Stimulated activated CD4-positive, alpha-beta T cell treated with anti-CD3 and anti-CD28 coated beads, TNF-alpha, amount 100 ng/mL, for 1 hour (primary cell): ENCODE measurements at places on chromosomes 5 and 9.
A peak's percentile ranks its signal among the peaks of the same experiment; 100 is the strongest.

DNA sequence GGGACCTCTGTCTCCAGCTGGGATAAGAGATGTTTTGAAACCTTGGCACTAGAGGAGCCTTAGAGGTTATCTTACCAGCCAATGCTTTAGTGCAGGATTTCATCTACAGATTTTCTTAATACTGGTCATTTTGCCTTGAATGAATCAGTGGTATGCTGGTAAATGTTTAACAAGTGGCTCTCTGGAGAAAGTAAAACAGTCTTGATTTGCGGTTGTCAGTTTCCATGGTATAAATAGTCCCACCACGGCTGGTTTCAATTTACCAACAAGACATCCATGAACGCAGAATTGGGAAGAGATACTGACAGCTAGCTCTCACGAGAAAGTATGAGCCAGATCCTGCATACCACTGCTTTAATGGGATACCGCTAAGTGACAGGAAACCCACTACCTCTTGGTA is 56.7 kb upstream of the CXCL14 start:
- no peak for DNase-seq

- no peak for DNase-seq
Measured at GRCh38 chr5:126921241-126922091, 108.9 kb downstream of the MARCHF3 start.

GRCh38 chr9:36858805-36859375 is 175.2 kb downstream of the PAX5 start:
- DNase-seq: no peak

- no peak for DNase-seq
Measured at GRCh38 chr5:55021821-55022220, 2.2 kb upstream of the GZMK start.

DNA sequence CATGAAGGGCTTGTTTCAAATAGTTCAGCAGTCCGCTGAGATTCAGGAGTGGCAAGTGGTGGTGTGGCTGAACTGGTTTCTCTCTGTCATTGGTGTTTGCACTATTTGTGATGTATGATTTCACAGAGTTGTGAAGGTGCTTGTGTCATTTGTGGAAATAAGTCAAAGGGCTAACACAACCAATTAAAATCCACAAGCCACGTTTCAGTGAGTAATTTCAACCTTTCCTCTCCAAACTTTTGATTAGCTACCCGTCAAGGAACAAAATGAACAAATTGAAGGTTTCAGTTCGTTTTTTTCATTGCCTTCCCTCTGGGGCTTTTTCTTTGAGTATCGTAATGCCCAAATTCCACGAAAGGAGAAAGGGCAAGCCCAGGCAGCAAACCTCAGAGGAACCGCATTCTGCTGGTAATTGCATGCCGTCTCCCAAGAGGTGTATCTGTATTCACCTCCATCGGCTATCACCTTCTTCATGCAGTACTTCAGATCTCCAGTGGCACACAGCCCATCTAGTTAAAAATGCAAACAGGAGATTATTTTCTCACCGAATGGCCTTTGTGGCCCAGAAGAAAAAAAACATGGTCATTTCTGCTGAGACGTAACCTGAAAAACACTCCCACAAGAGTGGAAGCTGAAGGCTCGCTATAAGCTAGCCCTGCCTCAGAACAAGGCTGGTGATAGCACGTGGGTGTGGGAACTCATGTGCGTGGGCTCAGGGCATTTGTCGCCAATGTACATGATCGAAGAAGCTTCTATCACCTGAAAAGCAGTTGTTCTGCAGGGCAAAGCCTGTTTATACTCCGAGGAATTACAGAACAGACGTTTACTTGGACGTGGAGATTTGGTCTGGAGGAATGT is 197.1 kb downstream of the NR3C1 start:
- no peak for DNase-seq

DNA sequence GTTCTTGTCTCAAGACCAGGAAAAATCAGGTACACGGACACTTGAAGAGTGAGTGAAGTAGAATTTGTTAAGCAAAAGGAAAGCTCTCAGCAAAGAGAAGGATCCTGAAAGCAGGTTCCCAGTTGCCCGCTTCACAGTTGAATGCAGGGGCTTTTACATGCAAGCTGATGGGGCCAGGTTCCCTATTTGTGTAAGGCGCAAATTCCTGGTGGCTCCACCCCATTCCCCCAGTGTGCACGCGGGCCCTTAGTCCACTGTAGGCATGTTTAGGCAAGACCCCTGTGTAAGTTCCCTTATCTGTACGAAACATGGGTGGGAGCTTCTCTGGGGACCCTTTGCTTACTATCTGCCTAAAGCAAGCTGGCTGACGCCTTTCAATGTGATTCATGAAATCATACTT is 2.7 kb upstream of the AGTPBP1 start:
- no peak for DNase-seq

DNA sequence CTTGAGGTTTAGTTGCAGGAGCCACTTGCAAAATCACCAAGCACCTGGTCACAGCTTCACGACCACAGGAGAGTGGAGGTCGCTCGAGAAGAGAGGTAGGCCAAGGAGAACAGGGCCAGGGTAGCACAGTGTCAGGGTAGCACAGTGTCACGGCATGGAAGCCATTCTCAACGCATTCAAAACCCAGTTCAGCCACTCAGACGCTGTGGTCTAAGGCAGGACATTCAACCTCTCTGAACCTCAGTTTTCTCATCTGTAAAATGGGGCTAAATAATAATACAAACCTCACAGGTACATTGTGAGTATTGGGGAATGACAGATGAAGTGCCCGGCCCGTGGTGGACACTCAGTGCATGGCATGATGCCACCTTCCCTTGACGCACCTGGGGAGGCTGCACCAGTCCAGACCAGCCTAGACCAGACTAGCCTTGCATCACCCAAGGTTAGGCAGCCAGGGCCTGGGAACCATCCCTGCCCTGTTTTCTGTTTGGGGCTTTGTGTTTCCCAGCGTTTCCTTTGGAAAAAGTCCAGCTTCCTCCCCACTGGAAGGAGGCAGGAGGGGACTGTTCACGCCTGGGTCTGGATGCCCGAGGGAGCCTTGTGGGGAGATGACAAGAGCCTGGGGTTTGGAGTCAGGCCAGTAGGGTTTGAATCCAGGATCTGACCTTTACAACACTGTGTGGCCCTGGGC is 7.8 kb upstream of the LMX1B start:
- DNase-seq: no peak

GRCh38 chr9:109346904-109347303 is 26.0 kb upstream of the EPB41L4B start:
- DNase-seq: no peak

DNA sequence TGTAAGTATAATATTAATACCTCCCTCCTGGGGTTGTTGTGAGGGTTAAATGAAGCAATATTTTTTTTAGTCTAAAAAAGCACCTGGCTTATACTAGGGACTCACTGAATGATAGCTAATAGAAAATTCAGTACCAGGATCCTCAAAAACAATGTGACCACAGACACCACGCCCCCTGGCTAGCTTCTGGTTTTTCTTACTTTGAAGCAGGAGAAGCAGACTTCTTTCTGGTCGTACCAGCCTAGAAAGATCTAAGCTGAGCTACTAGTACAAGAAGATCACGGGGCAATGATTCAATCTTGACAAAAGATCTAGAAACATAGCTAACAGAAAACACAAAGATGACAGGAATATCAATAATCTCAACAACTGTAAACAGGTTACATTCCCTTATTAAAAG is 218.5 kb upstream of the SLC30A5 start:
- no peak for DNase-seq

GRCh38 chr9:115050002-115050490 is 67.9 kb downstream of the TNC start:
- DNase-seq: no peak

GRCh38 chr9:134050726-134051125 is 17.1 kb downstream of the BRD3 start:
- DNase-seq: no peak

GRCh38 chr5:139482050-139482889 is at the start of gene STING1:
STING1 (minus strand) TSS chr5:139482758; CDS start chr5:139481704, 1,054 bp downstream.
- peak; percentile 27 for DNase-seq

GRCh38 chr9:102185962-102186361 is 447.5 kb upstream of the GRIN3A start:
- no peak for DNase-seq

- no peak for DNase-seq
Measured at GRCh38 chr9:114911167-114911821, 19.1 kb downstream of the TNFSF8 start.

GRCh38 chr5:169289520-169289919 is 11.4 kb downstream of the SLIT3 start:
- DNase-seq: no peak

GRCh38 chr9:135164036-135164435 is 76.6 kb downstream of the OLFM1 start:
- DNase-seq: no peak

GRCh38 chr5:139743001-139743771 is 52.4 kb upstream of the PSD2 start:
- no peak for DNase-seq

GRCh38 chr5:151244206-151244605 is 8.8 kb upstream of the GM2A start:
- no peak for DNase-seq

DNA sequence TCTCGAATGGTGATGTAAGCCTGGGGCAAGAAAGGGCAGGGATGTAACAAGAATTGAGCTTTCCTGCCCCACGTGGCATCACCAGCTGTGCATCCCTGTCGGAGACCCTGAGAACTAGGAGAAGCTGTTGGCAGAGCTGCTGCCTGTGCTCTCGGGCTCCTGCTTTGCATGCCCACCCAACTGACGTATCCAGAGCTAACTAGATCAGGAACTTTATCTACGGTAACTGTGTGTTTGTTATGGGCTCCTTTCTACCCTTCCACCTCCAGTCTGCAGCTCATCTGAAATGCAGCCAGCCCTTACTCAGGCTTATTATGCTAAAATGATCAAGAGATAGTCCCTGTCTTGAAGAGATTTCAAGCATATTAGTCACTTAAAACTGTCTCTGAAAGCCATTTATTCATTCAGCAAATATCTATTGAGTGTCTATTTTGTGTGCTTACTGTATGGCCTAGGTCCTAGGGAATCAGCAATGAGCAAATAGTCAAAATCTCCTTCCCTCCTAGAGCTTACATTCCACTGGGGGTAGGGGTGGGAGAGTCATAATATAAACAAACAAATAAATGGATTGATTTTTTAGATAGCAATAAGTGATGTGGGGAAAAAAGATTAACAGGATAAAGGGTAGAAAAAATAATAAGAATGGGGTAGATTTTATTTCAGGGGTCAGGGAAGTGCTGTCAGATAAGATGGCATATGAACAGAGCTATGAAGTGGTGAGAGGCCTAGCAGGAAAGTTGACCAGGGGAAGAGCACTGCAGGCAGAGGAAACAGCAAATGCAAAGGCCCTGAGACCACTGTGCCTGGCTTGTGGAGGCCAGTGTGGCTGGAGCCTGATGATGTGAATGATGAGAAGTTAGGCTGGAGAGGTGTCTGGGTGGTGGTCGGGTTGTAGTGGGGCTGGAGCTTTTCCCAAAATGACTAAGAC is 118.2 kb downstream of the GALNT10 start:
- DNase-seq: no peak

GRCh38 chr9:117247266-117247665 is 167.6 kb downstream of the ASTN2 start:
- DNase-seq: no peak

- no peak for DNase-seq
Measured at GRCh38 chr9:91894536-91894935, 55.5 kb downstream of the ROR2 start.

GRCh38 chr5:58763390-58763789 is 180.5 kb downstream of the RAB3C start:
- DNase-seq: no peak

- DNase-seq: no peak
Measured at GRCh38 chr5:175356428-175356827, 87.6 kb downstream of the DRD1 start.

- no peak for DNase-seq
Measured at GRCh38 chr5:12920527-12920926, 1016.3 kb upstream of the CTNND2 start.

DNA sequence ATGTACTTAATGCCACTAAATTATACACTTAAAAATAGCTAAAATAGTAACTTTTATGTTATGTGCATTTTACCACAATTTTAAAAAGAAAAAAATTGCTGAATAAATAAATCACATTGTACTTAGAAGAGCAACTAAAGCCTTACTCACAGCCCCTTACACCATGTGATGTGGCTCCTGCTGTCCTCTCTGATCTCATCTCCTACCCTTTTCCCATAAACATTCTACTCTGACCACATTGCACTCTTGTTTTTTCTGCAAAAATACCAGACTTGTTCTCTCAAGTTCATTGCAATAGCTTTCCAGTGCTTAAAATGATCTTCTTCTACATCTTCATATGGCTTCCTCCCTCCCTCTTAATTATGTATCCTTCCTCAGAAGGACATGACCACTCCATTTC is 268.4 kb downstream of the ELAVL2 start:
- no peak for DNase-seq

DNA sequence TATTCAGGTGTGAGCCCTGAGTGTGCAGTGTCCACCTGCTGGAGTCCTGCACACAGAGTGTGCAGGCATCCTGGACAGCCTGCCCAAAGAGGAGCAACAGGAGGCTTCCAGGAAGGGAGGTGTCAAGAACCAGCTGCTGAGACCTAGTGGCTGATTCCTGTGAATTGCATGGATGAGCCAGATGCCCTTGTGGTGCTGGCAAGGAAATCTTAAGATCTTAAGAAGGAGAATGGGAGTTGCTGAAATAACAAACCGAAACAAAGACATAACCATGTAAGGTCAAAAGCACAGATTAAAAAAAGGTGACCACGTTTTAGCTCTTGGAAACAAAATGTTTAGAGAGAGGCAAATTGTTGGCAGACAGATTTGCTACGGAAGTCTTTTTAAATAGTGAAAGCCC is 29.3 kb upstream of the RPS23 start:
- no peak for DNase-seq

DNA sequence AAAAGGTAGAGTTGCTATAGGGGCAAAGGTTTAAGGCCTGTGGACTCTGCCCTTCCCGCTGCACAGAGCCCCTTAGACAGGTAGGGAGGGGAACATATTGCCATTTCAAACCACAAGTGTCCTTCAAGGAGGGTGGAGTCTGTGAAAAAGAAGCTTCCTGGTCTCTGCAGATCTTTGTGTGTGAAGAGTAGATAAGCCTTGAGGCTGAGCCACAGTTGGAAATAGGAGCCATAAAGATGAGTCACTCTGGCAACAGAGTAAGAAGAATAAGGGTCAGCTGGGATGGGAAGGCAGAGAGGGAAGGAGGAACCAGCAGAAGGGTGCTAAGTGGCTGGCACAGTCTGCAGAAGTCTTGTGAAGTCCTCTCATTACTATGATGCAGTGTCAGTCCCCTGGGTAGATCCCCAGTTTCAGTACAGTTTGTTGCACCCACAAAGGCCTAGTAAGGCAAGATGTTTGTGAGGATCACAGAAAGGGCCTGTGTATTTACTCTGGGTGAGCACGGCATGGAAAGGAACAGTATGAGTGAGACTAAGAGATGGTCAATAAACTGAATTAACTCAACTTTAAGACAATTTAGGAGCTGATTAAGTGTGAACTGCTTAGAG is 18.1 kb downstream of the GRXCR2 start:
- no peak for DNase-seq

GRCh38 chr5:164832516-164832915 is 1327.1 kb downstream of the MAT2B start:
- DNase-seq: no peak
